ENCODE measurements at places on chromosomes 5 and 9.

GRCh38 chr9:109303900-109304299 lies 17.0 kb downstream of the EPB41L4B start:
- DNase-seq = no peak

GRCh38 chr5:175596761-175597189 lies 61.1 kb upstream of the HRH2 start:
- no peak for DNase-seq

GRCh38 chr9:109517901-109518377 lies 19.8 kb upstream of the PTPN3 start:
- DNase-seq = no peak

- DNase-seq = no peak
Observed at GRCh38 chr5:7018198-7018597, 305.0 kb downstream of the TENT4A start.

GRCh38 chr5:145984072-145984471 lies 47.7 kb downstream of the SH3RF2 start:
- no peak for DNase-seq

DNA sequence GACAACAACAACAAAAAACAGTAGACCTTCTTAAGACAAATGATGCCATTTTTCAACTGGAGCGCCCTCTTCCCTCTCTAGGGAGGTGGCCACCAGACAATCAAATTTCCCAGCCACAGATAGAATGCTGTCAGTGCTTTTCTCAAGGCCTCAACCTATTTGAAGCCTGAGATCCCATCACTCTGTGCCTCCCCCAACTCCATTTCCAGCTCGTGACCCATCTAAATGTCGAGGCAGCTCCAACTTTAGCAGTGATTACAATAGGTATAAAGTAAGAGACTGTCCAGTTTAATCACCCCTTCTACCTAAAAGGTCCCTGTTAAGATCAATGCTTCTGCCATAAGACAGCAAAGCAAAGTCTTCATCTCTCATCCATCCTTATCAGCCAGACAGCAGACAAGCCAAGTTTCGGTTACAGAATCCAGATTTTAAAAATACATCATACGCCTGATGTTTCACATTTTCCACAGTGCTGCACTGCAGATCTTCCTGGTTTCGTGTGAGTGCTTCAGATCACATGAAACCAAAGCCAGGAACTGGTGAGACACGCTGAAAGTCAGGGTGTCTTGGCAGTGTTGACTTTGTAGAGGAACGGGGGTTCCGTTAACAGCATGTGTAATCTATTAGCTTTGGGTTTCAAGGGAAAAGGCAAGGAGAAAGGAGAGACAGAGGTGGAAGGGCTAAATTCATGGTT lies 447.8 kb downstream of the ENC1 start:
- no peak for DNase-seq

DNA sequence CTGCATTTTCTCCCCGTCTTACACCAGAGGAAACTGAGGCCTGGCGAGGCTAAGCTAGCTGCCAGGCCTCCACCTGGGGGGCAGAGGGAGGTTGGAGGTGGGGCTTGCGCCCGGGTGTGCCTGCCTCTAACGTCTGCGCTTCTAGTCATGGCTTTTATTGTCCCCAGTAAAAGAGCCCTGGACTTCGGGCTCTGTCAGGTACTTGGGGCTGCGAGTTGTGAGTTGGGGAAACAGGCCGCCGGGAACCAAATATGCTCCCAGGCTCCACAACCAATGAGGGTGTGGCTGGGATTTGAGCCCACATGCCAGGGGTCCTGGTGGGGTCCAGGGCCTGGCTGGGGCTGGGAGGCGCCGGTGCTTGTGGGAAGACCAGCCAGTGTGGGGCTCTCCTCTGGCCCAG lies 57.4 kb upstream of the NOTCH1 start:
- DNase-seq = no peak

GRCh38 chr9:26657958-26658357 lies 234.6 kb downstream of the CAAP1 start:
- no peak for DNase-seq

GRCh38 chr5:143121135-143121475 lies 282.4 kb downstream of the NR3C1 start:
- DNase-seq = no peak

GRCh38 chr5:116573279-116573701 lies 1.3 kb downstream of the SEMA6A start:
- no peak for DNase-seq

GRCh38 chr5:37248421-37248969 lies 681 bp downstream of the CPLANE1 start:
- DNase-seq = no peak

DNA sequence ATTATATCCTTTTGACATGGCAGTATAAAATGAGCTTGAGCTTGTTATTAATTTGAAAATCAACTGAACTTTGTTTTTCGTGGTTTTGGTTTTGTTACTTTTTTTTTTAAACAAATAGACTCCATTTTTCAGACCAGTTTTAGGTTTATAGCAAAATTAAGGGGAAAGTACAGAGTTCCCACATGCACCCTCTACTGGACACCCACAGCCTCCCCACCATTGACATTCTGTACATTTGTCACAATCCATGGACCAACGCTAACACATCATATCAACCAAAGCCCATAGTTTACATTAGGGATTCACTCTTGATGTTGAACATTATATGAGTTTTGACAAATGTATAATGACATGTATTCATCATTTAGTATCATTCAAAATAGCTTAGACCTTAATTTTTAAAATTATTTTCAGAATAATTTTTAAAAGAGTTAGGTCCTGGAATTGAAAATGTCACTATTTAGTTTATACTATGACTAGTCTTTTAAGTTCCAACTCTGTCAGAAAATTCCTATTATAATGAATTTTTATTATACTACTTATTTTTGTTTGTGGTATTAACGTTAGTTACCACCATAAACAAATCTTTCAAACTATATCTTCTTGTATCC lies 35.3 kb upstream of the JMY start:
- DNase-seq = no peak

DNA sequence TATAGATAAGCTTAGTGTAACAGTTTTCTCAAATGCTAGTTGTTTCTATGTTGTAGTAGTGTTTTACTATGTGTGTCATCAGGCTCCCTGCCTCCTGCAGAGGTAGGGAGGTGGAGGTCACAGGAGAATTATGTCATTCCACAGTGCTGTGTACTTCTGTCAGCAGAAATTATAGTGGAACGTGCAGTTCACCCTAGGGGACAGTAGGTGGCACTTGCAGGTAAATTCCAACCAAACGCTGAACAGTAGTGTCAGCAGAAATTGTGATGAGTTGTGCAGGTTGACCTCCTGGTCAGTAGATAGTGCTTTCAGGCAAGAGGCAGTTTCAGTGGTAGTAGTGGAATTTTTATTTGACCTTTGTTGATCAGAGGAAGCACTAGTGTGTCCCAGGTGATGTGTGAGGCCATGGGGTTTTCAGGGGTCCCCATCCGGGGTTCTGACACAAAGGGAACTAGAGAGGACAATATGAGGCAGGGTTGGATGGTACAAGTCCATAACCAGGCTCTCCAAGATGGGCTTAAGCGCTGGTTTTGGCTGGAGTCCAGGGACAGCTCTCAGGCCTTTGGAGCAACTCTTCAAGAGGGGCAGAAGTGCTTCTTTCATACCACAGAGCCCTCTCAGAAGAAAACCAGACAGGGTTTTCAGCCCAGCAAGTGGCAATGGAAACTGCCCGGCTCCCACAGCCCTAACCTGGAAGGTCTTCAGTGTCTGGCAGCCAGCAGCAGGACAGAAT lies 402.9 kb downstream of the CYLC2 start:
- peak; percentile 76 for DNase-seq

DNA sequence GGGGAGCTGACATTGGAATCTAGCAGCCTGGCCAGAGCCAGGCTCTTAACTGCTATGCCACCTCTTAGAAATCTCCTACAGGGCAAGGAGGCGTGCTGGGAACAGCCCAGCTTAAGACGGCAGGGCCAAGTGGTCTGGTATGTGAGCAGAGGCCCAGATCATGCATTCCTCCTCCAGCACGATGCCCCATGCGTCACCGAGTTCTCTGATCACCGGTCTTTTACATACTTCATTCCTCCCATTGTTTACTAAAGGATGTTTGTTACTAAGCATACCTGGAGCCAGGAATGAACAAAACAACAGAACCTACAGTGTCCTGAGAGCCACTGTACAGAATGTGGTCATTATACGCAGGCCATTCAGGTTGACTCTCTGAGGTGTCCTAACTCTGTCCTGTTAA lies 73.8 kb downstream of the TRIO start:
- DNase-seq = no peak

DNA sequence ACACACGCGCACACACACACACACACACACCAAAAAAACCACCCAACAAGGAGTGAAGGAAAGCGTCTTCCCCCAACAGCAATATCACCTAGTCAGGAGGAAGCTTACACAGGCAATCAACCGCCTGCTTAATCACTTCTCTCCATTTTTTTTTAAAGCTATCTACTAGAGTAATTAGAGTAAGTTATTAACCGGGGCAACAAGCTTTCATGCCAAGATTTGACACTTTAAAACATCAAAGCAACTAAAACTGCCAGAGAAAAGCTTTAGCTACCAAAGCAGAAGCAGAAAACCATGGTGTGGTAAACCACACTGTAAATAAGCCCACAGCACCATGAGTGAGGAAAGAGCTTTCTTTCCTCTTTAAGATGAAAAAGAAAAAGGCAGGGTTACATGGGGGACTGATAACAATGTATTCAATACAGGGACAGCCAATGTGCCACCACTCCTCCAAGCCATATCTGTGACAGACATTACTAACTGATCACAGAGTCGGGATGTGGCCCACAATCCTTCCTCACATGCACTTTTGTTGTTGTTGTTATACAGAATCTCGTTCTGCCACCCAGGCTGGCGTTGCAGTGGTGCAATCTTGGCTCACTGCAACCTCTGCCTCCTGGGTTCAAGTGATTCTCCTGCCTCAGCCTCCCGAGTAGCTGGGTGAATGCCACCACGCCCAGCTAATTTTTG lies 282.1 kb downstream of the CRB2 start:
- DNase-seq = no peak

DNA sequence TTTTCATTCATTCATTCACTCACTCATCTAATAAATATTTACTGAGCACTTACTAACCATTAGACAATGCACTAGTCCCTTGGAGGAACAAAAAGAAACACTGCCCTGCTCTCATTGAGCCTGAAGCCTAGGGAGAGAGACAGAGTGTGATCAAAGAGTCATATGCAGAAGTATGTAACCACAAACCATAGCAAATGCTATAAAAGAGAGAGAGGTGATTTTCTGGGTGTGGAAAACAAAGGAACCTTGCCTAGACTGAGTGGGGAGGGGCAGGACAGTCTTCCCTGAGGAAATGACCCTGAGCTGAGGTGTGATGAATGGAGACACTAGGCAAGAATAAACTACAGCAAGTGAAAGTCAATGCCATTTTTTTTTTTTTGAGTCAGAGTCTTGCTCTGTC lies 10.8 kb upstream of the ADRA1B start:
- peak; percentile 92 for DNase-seq

- DNase-seq = no peak
Observed at GRCh38 chr9:97321251-97321650, 13.8 kb downstream of the CCDC180 start.

DNA sequence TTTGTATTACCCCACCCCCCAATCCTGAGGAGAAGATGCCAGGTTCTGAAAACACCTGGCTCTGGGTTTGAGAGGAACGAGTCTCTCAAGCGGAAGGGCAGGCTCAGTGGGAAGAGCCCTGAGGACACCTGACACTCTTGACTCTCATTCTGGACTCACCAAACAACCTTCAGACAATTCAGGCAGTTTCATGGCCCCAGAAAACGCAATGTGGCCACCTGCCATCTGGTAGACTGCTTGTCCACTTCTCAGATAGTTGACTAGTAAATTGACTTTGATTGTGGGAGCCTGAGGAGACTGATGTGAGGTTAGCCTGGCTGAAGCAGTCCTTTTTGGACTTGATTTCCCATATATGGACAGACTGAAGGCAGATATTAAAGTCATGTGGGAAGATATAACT lies 117.5 kb upstream of the FSTL4 start:
- no peak for DNase-seq

DNA sequence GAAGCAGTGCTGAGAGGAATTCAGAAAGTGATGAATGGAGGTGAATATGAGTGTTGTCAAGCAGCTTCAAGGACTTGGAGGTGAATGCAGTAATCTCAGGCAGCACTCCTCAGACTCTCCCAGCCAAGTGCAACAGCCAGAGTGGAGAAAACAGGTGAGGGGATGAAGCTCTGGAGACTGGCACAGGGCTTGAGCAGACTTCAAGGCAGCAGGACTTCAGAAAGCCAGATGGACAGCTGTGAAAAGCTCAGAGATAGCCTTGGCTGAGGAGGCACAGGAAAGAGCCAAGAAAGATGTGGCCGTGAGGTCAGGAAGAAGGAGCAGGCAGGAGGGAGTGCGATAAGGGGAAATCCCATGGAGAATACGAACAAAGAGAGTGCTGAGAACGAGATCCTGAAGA lies 194.9 kb downstream of the FBN2 start:
- no peak for DNase-seq

- DNase-seq = no peak
Observed at GRCh38 chr5:100560860-100561259, 25.7 kb downstream of the FAM174A start.

GRCh38 chr5:54942064-54942778 lies 43.2 kb downstream of the ESM1 start:
- no peak for DNase-seq

GRCh38 chr9:107397076-107398044 lies 92.2 kb downstream of the KLF4 start:
- DNase-seq = peak; percentile 34

- no peak for DNase-seq
Observed at GRCh38 chr5:112371067-112371466, 48.0 kb downstream of the EPB41L4A start.

GRCh38 chr5:41087461-41087860 lies 16.3 kb upstream of the MROH2B start:
- no peak for DNase-seq

- no peak for DNase-seq
Observed at GRCh38 chr5:174418809-174419539, 305.4 kb upstream of the MSX2 start.

DNA sequence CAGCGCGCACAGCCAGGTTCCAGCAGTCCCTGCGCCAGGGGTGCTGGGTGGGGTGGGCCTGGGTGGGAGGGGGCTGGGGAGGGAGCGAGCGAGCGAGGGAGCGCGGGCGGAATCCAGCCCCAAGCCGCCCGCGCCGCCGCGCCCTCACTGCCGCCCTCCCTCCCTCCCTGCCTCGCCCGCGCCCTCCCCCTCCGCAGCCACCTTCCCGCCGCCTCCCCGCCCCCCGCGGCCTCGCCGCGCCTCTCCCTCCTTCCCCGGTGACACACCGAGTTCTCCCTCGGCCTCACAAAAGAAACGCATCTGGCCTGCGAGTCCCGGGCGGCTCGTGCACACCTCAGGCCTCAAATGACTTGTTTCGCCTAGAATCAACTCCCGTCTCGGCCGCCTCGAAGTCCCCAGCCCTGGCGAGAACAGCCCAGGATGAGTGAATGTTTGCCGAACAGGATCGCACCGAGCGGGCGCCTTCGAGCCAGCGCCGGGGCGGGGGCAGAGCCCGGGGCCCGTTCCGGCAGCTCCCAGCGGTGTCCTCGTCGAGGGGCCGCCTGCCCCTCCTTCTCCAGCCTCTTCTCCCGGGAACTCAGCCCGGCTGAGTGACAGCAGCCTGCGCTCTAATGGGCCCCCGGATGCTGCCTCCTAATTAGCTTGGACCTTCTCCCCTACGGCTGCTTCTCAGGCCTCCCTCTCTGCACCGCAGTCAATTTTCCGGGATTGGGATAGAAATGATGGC lies 371 bp upstream of the PITX1 start:
- peak; percentile 45 for DNase-seq

Data from NCI-H226 (cell line).